Nucleus accumbens (tissue), 56 donors: ENCODE measurements at places on chromosomes 3 and 15.

- DNase-seq, result peak; percentile 1
These were observed 78.0 kb upstream of the SLC25A36 start for GRCh38 chr3:140863580-140864009.

DNA sequence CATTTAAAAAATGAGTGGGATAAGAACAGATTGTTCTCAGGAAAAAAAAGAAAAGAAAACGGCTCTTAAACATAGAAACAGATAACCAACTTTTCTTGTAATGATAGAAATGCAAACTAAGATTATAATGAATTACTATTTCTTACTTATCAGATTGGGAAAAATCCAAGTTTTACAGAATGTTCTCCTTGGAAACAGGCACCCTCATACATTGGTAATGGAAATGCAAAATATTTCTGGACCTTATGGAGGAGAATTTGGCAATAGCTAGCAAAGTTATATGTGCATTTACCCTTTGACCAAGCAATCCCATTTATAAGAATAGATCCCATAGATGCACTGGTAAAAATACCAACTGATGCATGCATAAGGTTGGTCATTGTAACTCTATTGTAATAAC is 3.7 kb upstream of the ANKDD1A start:
- no peak for DNase-seq

DNA sequence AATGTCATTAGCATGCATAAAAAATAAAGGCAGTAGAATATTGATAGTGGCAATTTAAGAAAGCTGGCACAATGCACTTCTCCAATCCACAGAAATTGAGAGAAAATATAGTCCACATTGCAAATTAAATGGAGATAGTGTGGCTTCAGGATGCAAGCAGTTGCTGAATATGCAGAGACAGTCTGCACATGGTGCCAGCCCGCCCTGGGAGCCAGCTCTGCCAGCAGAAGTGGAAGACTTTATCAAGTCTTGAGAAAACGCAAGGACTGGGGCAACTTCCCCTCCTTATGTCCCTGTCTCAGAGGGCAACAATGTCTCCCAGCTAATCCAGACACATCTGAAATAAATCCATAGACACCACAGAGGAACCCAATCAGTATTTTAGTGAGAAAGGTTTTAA is 57.2 kb downstream of the MB21D2 start:
- no peak for DNase-seq

DNA sequence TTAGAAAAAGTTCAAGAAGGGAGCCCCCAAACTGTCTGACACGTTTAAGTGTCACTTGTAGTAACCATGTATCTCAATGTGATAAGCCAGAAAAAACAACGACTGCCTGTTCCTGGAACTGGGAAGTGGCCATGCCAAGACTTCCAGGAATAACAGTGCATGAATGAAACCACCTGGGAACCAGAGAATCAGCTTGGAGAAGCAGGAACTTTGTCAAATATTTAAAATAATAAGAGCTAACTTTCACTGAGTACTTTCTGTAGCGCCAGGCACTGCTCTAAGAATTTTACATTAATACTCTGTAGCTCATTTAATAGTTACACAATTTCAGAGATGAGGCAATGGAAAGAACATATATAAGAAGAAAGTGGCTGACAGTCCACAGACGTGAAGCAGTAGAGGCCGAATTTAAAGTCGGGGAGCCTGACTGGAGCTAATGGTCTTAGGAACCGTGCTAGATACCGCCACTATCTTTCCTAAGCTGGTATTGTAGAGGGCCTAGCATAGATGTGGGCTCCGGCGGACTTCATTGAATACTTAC is 876 bp downstream of the PLSCR1 start:
- no peak for DNase-seq

DNA sequence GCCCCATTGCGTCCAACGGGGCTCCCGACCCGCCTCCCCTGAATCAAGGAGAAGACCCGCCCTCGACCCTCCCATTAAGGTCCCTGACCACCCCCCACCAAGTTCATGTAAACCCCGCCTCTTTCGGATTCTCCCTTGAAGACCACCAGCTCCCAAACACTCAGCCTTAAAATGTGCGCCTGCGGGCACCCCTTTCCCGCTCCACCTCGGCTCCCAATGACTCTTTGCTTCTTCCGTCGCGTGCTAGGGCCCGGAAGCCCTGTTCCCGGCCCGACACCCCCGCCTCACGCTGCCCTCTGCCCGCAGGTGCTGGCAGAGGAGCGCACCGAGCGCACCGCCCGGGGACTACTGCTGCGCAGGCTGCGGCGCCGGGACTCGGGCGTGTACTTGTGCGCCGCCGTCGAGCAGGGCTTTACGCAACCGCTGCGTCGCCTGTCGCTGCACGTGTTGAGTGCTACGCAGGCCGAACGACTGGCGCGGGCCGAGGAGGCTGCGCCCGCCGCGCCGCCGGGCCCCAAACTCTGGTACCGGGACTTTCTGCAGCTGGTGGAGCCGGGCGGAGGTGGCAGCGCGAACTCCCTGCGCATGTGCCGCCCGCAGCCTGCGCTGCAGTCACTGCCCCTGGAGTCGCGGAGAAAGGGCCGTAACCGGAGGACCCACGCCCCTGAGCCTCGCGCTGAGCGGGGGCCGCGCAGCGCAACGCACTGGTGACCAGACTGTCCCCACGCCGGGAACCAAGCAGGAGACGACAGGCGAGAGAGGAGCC is 2.7 kb upstream of the LSMEM2 start:
- DNase-seq, result no peak

DNA sequence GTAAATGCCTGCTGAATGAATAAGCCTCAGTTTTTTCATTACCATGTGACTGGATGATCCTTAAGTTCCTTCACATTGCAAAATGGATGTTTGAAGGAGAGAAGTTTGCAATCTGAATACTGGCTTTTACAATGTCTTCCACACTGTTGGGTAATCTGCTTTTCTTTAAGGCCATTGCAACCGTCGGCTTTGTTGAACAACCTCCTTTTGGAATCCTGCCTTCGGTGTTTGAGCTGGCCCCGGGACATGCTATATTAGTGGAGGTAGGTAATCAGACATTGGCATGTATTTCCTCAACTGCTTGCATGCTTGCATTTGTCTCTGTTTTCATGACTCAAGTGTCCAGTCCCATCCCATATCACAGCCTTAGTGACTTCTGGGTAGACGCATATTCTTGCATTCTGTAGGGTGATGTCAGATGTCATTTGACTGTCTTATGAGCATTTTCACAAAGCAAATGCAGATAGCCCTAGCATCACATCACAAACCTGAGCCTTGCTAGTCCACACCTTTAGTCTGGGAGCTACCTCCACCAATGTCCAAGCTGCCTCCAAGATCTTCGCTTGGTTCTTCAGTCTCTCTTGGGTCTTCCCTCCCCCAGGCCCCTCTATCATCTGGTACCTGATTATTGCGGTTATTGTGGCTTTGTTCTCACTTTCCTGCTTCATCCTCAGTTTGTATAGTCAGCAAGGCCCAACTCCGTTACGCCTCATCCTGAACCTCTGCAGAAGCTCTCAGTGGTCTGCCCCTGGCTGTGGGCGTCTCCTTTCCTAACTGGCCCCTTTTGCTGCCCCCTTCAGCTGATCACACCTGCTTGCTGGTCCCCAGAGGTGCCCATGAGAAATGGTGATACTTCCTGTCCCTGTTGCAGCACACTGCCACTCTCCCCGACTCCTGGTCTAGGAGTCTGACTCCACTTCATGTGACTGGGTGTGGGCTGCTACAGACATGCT is 48.5 kb downstream of the ACAA1 start:
- DNase-seq, result no peak

GRCh38 chr15:65081758-65082157 is 5.2 kb downstream of the KBTBD13 start:
- no peak for DNase-seq

DNA sequence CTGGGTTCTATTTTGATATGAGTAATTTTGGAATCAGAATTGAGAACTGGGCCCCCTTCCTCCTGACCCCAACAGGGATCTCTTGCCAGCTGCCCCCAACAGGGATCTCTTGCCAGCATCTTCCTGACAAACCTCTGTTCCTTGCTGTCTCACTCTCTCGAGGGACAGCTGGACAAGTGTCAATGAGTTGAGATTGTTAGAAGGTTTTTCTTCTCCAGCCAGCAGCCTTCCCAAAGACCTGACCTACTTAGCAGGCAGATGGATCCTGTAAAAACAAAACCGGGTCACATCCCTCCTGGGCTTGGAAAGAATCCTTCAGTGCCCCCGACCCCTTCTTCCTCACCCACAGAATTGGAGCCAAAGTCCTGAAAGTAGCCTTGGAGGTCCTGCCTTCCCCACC is 21.6 kb downstream of the LIMD1 start:
- DNase-seq, result no peak

DNA sequence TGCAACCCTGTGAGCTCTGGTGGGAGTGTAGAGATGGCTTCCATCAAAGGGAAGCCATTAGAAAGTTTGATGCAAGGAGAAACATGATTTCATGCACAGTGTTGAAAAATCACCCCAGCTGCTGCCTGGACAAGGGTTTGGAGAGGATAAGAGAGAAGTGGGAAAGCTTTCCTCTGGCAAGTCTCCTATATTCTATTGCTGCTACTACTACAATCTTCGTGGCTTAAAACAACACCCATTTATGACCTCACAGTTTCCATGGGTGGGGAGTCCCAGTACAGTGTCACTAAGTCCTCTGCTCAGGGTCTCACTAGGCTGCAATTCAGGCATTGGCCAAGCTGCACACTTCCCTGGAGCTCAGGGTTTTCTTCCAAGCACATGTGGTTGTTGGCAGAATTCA is 229.3 kb downstream of the TAFA4 start:
- no peak for DNase-seq

DNA sequence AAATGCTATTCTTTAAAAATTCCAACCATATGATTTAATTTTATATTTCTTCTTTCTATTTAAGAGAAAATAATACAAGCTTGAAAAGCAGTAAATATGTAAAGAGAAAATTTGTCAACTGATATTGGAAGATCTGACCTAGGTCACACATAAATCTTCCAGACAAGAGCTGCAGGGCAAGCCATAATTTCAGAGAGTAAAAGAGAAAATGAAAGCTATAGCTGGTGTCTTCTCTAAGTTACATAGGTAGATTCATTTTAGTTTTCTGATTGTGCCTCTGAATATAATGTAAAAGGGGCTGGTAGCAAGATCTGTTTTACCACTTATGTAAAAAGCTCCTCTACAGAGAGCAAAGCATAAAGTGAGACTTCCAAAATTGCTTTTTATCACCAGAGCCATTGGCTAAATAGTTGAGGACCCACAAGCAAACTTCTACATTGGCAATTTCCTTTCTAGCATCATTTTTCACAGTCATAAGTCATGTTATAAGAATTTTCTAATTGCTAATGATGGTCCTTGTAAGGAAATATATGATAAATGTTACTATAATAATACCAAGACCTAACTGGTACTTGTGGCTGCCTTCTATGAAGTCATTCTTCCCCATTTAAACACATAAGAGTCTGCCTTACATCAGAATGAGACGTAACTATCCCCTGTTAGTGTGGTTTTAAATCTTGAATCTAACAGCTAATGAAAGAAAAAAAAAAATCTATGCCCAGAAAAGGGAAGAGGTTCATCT is 80.8 kb upstream of the SKOR1 start:
- no peak for DNase-seq

DNA sequence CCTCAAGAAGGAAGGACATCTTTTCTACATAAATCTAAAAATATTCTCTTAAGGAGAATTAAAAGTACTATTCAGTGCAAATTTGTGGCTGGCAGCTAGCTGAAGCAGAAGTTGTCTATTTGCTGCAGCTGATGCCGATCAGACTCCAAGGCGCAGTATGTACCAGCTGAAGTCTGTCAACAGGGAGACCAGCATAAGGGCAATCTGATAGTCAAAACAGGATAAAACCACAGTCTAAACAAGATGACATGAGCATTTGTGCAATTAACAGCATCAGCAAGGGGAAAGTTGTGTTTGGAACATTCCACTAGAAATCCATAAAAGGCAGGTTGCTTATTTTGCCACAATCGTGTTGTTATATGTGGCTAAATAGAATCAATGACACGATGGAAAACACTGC is 198.2 kb upstream of the ROBO2 start:
- no peak for DNase-seq

- DNase-seq, result no peak
These were observed 21.6 kb downstream of the NCBP2 start for GRCh38 chr3:196920733-196921132.

DNA sequence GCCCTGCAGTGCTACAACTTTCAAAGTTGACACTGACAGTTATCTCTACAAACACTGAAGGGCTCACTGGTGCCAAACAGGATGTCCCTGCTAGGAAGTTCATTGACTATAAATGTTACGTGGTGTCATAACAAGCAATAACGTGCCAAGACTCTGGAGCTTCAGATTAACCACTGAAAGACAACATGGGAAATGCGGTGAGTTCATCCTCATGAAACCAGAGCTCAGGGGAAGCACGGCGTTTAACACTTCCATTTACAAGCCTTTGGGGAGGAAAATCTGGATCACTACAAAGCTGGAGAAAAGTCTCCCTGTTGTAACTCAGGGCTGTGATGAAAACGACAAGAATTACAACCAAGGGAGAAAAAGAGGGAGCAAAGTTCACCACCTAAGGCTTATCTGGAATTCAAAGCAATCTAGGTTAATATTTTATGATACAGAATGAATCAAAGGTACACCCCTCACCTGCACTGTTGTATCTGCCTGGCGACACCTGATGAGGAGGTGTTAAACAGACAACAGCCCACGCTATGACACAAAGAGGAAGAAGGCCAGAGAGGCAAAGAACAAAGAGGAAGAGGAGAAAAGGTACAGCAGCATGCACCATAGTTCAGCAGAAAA is 27.0 kb downstream of the SHQ1 start:
- peak; percentile 1 for DNase-seq

GRCh38 chr3:31559872-31560534 is 27.3 kb downstream of the STT3B start:
- no peak for DNase-seq

- peak; percentile 36 for DNase-seq
These were observed 55.3 kb upstream of the CA12 start for GRCh38 chr15:63436872-63437375.

DNA sequence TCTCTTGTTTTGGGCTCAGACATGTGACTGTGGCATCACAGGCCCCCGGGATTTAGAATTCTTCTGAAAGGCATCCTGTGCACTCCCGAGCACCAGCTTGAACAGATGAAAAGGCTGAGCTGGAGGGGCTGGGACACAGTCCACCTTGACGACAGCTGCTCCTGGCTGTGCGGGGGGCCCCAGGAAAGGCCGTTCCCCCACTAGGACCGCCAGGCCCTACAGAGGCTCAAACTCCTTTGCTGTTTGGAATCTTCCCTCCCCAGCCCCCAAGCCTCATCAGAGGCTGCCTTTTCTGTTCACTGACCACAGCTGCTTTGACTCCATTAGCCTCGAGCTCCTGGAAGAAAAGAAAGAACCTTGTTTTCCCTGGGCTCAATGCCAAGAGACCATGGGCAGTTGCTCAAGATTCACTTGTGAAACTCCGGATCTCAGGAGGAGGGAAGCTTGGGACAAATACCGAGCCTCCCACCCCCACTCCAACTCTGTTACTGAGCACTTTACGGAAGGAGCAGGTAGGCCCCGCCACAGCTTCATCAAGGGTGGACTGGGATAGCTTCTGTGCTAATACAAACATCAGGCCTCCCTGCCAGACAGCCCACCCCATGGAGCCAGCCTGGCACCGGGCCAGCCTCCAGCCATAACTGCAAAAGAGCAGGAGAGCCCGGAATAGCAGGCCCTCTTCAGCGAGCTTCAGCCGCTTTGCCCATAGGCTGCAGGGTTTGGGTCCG is 15.7 kb downstream of the CIDEC start:
- DNase-seq, result peak; percentile 46
